ENCODE measurements at places on chromosomes 1 and 21. TPM values are rescaled to one million over a fixed set of nuclear protein-coding genes. Genes with fewer than 3 reads are reported as not detected.

The FCRLB gene
- total RNA-seq = 0.10 TPM

The ZSWIM5 gene
- 0.26 TPM for total RNA-seq

The NTMT2 gene
- total RNA-seq = not detected

The CCDC190 gene
- not detected for total RNA-seq

The TLR5 gene
- total RNA-seq = 0.67 TPM

The AGT gene
- not detected for total RNA-seq

DNA sequence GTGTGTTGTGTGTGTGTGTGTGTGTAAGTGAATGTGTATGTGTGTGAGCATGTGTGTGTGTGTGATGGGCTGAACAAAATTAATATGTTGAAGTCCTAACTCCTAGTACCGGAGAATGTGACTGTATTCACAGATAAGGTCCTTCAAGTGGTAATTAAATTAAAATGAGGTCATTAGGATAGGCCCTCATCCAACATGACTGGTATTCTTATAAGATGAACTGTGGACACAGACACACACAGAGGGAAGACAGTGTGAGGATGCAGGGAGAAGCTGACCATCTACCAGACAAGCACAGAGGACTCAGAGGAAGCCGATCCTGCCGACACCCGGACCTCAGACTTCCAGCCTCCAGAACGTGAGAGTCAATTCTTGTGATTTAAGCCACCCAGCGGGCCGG lies 91.2 kb upstream of the PGBD5 start:
- no peak for DNase-seq

DNA sequence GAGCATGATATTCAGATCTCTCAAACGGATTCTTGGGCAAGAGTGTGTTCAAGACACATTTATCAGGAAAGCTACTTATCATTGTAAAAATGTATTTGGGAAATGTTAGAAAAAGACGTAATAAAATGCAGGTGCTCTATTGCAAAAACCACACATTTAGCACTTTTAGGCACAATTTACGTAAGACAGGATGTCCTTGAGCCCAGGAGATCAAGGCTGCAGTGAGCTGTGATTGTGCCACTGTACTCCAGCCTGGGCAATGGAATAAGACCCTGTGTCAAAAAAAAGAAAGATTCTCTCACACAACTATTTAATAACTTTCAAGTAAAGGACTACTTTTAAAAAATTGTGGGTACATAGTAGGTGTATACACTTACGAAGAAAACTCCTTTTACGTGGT lies 18.4 kb downstream of the SLC25A33 start:
- DNase-seq = no peak

GRCh38 chr21:44900559-44901251 lies 20.0 kb downstream of the ITGB2 start:
- DNase-seq = no peak

GRCh38 chr1:31730336-31731048 lies 26.7 kb upstream of the COL16A1 start:
- no peak for DNase-seq

GRCh38 chr1:146021622-146022402 lies at the start of gene HJV:
Gene HJV, minus strand, starts transcription at chr1:146021735. Its CDS starts 1,504 bp downstream, at chr1:146020231.
- no peak for DNase-seq

DNA sequence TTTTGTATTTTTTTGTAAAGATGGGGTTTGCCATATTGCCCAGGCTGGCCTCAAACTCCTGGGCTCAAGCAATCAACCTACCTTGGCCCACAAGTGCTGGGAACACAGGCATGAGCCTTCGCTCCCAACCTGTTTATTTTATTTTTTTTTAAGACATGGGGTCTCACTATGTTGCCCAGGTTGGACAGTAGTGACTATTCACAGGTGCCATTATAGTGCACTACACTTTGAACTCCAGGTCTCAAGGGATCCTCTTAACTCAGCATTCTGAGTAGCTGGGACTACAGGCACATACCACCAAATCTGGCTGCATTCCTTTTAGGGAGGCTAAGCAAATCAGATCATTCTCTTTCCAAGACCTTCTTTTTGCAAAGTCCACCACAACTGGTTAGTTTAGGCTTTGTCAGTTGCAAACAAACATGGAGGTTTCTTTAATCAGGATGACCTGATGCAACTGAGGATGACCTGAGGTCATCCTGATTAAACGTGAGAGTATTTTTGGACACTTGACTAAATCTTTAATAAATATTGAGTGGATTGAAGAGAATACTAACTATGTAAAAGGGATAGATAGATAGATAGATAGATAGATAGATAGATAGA lies 30.0 kb upstream of the RALGPS2 start:
- no peak for DNase-seq
